Glutamatergic neuron (in vitro differentiated cells): ENCODE measurements at places on chromosomes 7 and 10. TPM values are rescaled to one million over a fixed set of nuclear protein-coding genes. Genes with fewer than 3 reads are reported as not detected.

DNA sequence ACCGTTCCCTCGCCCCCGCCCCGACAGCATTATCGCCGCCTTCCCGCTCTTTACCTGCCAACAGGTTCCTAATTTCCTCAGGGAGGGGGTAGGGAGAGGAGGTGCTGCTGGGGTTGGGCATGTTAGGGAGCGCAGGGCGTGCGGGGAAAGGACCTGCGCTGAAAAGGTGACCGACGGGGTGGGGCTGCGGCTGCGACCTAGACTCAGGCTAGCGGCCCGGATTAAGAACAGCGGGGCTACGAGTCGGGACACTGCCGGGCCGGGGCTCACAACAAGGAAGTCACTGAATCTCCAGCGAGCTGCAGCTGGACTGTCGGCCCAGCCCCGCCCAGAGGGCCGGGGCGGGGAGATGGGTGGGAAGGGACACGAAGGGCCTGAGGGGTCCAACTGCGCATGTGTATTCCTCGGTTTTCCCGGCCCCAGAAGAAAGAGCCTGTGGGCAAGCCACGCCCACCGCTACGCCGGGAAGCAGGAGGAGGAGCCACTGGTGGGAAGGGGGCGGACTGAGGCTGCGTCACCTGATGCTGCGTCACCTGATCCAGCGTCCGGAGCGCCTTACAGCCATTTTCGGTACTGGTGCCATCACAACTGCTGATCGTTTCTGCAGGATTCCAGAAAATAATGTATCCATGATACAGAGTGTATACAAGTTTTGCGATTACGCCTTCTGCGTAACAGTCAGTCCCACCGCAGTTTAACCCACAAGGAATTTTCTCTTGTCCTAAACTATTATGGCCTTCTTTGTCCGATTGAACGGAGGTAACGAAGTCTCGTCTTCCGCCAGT, at the start of gene SKAP2:
Gene SKAP2, minus strand, starts transcription at position 282 of the 785 bp plus-strand sequence. Its CDS starts 161 bp downstream, at position 121.
- no peaks in the 10 kb centered on the region for H3K36me3 ChIP-seq
- peak; percentile 99 for DNase-seq
- H3K4me1 ChIP-seq = peaks cover 4% of the 10 kb centered on the region
- H3K27me3 ChIP-seq = peaks cover 5% of the 10 kb centered on the region

PDGFA gene
- 7.6 TPM for total RNA-seq

DNA sequence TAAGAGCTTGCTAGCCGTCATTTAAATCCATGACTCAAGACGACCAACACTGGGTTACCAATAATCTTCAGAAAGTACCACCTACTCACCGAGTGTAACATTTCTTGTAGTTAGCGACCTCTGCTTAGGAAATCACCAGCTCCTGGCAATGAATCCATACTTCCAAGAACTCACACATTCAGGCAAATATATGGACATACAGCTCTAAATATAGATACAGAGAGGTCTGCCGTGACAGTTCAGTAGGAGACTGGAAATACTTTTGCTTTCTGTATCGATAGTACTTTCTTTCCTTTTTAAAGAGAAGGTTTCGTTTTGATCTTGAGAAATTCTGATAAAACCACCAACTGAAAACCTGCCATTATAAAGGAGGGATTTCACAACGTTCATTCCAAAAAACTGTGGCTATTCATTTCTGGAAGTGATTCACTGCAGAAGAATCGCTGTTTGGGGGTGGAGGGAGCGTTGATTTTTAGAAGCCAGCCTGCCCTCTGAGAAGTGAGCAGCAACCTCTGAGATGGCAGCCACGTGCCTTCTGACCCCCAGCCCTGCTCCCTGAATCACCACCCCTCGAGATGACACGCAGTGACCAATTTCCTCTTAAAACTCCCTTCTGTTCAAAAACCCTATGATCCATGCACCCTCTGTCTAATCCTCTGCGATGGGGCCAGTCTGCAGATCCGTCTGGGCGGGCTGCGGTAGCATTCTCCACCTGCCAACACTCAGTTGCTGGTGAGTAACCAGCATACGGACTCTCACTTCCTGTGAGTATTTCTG, 179.0 kb upstream of the KLF14 start:
- H3K27me3 ChIP-seq = no peaks in the 10 kb centered on the region
- no peak overlapping the region for H3K27ac ChIP-seq
- H3K4me1 ChIP-seq = peaks cover 17% of the 10 kb centered on the region
- DNase-seq = no peak
- no peak overlapping the region for H3K4me3 ChIP-seq

DNA sequence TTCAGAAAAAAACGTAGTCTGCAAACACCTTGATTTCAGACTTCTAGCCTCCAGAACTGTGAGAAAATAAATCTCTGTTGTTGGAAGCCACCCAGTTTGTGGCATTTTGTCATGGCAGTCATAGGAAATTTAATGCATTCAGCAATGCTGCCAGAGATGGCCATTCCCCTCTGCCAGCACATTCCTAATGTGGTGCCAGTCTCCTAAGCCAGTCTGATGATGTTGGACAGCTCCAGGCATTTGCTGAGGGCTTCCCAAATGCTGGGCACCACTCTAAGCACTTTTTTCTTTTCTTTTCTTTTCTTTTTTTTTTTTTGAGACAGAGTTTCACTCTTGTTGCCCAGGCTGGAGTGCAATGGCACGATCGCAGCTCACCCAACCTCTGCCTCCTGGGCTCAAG, 666.7 kb upstream of the C7orf33 start:
- no peaks in the 10 kb centered on the region for H3K4me1 ChIP-seq
- no peak overlapping the region for H3K27ac ChIP-seq
- DNase-seq = no peak
- no peaks in the 10 kb centered on the region for H3K27me3 ChIP-seq
